Adrenal gland (tissue), 19 donors: ENCODE measurements at places on chromosomes 16 and 17. TPM values are rescaled to one million over a fixed set of nuclear protein-coding genes. Genes with fewer than 3 reads are reported as not detected.

DNA sequence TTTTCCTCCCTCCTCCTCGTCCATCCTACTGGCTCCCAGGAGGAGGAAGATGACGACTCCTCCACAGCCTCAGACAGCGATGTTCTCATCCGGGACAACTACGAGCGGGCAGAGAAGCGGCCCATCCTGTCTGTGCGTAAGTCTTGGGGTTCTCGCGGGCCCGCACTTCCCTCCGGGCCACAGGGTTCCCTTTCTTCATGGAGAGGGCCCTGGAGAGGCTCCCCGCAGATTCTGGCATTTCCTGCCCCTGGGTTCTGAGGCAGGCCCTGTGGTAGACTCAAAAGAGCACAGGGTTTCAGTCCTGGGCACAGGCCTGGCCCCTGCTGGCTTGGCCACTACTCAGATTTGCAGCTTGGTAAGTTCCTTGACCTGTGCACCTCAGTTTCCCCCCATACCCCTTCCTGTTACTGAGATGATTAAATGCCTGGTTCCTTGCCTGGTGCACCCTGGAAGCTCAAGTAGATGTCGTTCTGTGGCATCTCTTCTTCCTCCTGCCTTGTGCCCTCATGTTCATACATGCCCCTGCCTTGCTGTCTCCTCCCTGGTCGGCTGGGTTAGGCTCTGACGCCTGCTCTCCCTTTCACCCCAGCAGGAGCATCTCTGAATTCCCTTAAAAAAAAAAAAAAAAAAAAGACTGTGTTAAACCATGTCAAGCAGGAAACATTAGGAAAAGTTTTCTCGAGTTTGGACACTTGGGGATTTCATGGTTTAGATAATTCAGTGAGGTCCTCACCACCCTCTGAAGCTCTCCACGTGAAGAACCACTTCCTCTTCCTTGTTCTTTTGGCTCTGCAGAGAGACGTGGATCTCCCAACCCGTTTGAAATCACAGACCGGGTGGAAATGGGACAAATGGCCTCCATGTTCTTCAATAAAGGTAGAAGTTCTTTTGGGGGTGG lies 14.3 kb upstream of the NAT9 start:
- H3K4me1 ChIP-seq: no peaks in the 10 kb centered on the region
- no peaks in the 10 kb centered on the region for H3K27me3 ChIP-seq
- H3K27ac ChIP-seq: no peak overlapping the region
- no peaks in the 10 kb centered on the region for H3K36me3 ChIP-seq
- no peak overlapping the region for H3K4me3 ChIP-seq
- no peak for DNase-seq

The ENO3 gene
- 64.8 TPM for polyA plus RNA-seq

DNA sequence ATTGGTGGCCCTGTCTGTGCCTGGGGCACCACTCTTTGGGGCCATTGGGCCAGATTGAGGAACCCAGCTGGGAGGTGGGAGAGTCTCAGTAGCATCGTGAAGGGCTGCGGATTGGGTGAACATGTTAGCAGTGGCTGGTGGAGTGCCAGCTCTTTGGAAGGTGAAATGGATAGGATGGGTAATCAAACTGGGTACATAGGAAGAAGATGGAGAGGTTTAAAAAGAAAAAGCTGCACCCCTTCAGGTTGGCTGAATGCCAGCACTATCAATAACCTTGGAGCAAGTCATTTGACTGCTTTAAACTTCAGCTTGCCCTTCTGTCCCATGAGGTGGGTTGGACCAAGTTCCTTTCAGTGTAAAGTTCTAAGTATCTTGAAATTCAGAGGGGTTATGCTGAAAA lies 95.0 kb downstream of the RPTOR start:
- H3K36me3 ChIP-seq: no peaks in the 10 kb centered on the region
- H3K27me3 ChIP-seq: no peaks in the 10 kb centered on the region
- no peak for DNase-seq
- no peak overlapping the region for H3K4me3 ChIP-seq

The RFFL gene
- 3.2 TPM for polyA plus RNA-seq

DNA sequence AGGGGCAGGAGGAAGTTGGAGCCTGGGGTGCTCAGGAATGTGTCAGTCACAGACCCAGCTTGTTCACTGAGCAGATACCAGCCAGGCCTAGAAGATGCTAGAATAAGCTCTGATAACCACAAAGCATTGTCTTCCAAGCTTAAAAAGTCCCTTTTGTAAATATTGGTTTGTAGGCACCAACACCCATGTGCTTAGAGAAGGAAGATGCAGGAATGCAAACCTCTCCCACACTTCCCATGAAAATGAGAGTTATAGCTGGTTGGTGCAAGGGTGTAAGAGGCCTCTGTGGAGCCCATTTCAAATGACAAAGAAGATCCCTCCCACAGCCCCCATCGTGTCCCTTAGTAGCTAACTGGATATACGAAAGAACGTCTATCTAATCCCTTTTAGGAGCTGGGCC lies 210.3 kb downstream of the C16orf78 start:
- H3K36me3 ChIP-seq: no peaks in the 10 kb centered on the region
- H3K27me3 ChIP-seq: no peaks in the 10 kb centered on the region
- DNase-seq: no peak

The C16orf96 gene
- polyA plus RNA-seq: 0.16 TPM

The MYO19 gene
- polyA plus RNA-seq: 37.5 TPM

The TP53TG3 gene
- polyA plus RNA-seq: not detected

- H3K4me1 ChIP-seq: peaks cover 25% of the 10 kb centered on the region
- DNase-seq: no peak
- H3K27me3 ChIP-seq: no peaks in the 10 kb centered on the region
- H3K36me3 ChIP-seq: peaks cover 23% of the 10 kb centered on the region
- no peak overlapping the region for H3K27ac ChIP-seq
- H3K4me3 ChIP-seq: no peak overlapping the region
These were observed 5.1 kb downstream of the RASD1 start for GRCh38 chr17:17491031-17491471.

- H3K27me3 ChIP-seq: no peaks in the 10 kb centered on the region
- H3K4me1 ChIP-seq: peaks cover 7% of the 10 kb centered on the region
- no peaks in the 10 kb centered on the region for H3K36me3 ChIP-seq
- no peak for DNase-seq
- no peak overlapping the region for H3K4me3 ChIP-seq
- peak overlapping the region; percentile 70 for H3K27ac ChIP-seq
These were observed 10.5 kb upstream of the FASN start for GRCh38 chr17:82108496-82108945.

DNA sequence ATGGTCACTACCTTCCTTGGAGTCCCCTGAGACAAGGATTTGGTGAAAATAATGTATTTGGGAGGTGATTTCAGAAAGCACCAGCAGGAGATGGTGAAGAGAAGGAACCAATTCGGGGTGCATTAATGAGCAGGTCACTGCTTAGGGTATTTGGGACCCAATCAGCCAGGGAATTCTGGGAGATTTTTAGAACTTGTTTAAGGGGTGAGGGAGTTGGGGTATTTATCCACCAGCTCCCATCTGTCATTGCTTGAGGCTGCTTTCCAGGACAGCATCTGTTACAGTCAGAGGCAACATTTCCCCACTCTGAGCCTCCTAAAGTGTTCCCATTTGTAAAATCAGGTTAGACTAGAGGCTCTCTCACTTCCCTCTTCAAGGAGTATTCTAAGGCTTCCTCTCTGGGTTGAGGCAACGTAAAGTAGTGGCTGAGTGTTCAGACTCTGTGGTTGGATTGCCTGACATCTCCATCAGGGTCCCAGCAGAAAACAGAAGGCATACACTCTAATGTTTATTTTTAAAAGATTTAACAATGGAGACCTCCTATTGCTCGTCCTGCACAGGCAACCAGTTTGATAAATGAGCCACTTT lies 60.9 kb downstream of the CLEC19A start:
- H3K4me3 ChIP-seq: no peak overlapping the region
- H3K4me1 ChIP-seq: no peaks in the 10 kb centered on the region
- no peaks in the 10 kb centered on the region for H3K27me3 ChIP-seq

- DNase-seq: no peak
- H3K36me3 ChIP-seq: no peaks in the 10 kb centered on the region
- no peak overlapping the region for H3K4me3 ChIP-seq
- H3K27ac ChIP-seq: no peak overlapping the region
- H3K4me1 ChIP-seq: peaks cover 7% of the 10 kb centered on the region
- no peaks in the 10 kb centered on the region for H3K27me3 ChIP-seq
These were observed 243.7 kb downstream of the FTO start for GRCh38 chr16:53947642-53948041.

DNA sequence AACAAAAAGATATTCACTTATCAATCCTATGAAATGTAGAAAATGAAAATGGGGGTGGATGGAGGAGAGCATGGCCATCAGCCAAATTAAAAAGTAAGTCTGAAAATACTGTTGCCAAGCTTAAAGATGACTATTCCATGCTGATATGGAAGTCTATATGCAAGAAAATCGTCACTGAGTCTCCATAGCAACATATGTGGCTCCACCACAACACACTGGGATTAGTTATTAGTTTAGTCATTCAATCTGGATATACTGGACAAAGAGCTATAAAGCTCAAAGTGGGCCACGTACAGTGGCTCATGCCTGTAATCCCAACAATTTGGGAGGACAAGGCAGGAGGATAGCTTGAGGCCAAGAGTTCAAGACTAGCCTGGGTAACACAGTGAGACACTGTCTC lies 24.7 kb upstream of the PSMD7 start:
- DNase-seq: no peak
- H3K4me1 ChIP-seq: no peaks in the 10 kb centered on the region
- H3K36me3 ChIP-seq: no peaks in the 10 kb centered on the region
- no peak overlapping the region for H3K27ac ChIP-seq
- H3K27me3 ChIP-seq: no peaks in the 10 kb centered on the region
- no peak overlapping the region for H3K4me3 ChIP-seq

The ZNF747 gene
- 8.4 TPM for polyA plus RNA-seq

The CRYBA1 gene
- not detected for polyA plus RNA-seq

- H3K36me3 ChIP-seq: no peaks in the 10 kb centered on the region
- H3K27me3 ChIP-seq: no peaks in the 10 kb centered on the region
- H3K4me3 ChIP-seq: no peak overlapping the region
These were observed 18.7 kb upstream of the ZNF689 start for GRCh38 chr16:30628628-30629540.

DNA sequence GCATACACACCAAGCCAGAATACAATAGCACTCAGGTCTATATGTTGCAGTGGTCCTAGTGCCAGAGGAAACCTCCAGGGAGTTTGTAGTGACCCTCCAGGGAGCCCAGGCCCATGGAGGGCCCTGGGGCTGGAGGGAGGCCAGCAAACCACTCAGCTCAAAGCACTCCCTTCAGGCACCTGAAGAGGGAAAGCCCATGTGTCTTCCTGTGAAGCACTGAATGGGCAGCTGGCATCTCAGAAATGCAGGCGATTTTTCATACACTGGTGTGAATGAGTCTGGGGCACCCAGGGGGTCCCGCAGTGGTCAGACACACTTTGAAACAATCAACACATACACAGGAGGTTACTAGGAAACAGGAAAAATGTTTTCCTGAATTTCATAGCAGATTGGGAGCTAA lies 12.8 kb downstream of the TBC1D26 start:
- H3K4me1 ChIP-seq: no peaks in the 10 kb centered on the region
- H3K36me3 ChIP-seq: no peaks in the 10 kb centered on the region
- H3K27ac ChIP-seq: no peak overlapping the region
- no peak for DNase-seq
- no peak overlapping the region for H3K4me3 ChIP-seq

The ATP2A3 gene
- polyA plus RNA-seq: 26.1 TPM

DNA sequence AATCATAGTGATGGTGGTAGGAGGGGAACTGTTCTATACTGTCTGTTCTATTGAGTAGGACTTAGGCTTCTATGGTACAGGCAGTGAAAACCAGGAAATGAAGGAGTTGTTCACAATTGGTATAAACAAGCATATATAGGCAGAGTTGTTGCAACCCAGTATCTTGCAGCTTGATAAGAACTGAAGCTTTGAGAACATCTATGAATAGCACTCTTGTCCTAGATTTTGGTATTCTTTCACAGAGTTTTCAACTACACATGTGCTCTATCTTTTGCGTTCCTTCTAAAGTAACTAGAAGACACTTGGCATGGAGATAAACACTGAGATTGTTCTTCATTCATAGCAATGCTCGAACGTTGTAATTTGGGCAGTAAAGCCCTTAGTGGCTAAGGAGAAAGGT lies 91.8 kb downstream of the KCNJ2 start:
- H3K4me1 ChIP-seq: no peaks in the 10 kb centered on the region
- no peak for DNase-seq
- no peak overlapping the region for H3K4me3 ChIP-seq
- no peaks in the 10 kb centered on the region for H3K36me3 ChIP-seq
- H3K27me3 ChIP-seq: peaks cover 8% of the 10 kb centered on the region

DNA sequence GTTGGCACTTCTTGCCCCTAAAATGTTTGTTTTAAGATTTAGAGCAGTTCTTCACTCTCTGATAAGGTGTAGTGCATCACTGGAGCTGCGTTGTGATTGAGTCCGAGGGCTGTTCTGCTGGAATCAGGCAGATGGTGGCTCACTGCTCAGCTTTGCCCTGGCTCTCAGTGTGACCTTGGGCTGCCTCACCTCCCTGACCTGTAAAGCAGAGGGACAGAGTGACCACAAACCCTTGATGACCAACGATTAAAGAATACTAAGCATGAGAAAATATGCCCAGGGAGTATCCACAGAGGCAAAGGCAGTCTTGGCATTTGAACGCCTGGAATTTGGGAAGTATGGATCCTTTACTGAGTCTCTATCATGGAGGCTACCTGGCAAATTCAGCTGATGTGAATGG lies 18.1 kb downstream of the CMIP start:
- H3K27ac ChIP-seq: no peak overlapping the region
- H3K36me3 ChIP-seq: no peaks in the 10 kb centered on the region
- no peaks in the 10 kb centered on the region for H3K27me3 ChIP-seq
- H3K4me1 ChIP-seq: peaks cover 25% of the 10 kb centered on the region

DNA sequence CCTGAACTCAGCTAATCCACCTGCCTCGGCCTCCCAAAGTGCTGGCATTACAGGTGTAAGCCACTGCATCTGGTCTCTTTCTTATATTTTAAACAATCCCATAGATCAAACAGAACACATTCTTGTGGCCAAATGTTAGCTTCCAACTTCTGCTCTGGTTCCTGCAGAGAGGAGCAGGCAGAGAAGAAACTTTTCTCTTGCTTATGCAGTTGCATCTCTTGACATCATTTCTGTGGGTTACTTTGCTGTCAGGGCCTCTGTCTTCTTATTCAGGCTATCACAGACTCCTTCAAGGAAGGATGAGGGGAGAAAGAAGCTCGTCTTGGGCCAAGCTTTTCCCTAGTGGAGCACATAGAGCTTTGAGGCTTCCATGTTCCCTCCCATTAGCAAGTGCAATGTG lies 7.8 kb downstream of the HSD17B2 start:
- H3K27ac ChIP-seq: no peak overlapping the region
- no peak overlapping the region for H3K4me3 ChIP-seq
- H3K27me3 ChIP-seq: no peaks in the 10 kb centered on the region
- DNase-seq: no peak
- H3K4me1 ChIP-seq: no peaks in the 10 kb centered on the region

GRCh38 chr17:17114592-17115225 lies 72.5 kb downstream of the MPRIP start:
- H3K4me3 ChIP-seq: no peak overlapping the region
- H3K36me3 ChIP-seq: no peaks in the 10 kb centered on the region
- peaks cover 14% of the 10 kb centered on the region for H3K4me1 ChIP-seq
- H3K27me3 ChIP-seq: no peaks in the 10 kb centered on the region
- H3K27ac ChIP-seq: no peak overlapping the region

- no peak overlapping the region for H3K4me3 ChIP-seq
- H3K27ac ChIP-seq: no peak overlapping the region
- no peaks in the 10 kb centered on the region for H3K4me1 ChIP-seq
- DNase-seq: no peak
These were observed 321.4 kb downstream of the HAPSTR1 start for GRCh38 chr16:9412915-9413264.

The NUDT7 gene
- polyA plus RNA-seq: 58.8 TPM

The MFAP4 gene
- polyA plus RNA-seq: 36.8 TPM

The GUCY2D gene
- polyA plus RNA-seq: not detected
